CD14-positive monocyte (primary cell): ENCODE measurements at places on chromosomes 12 and 14.

DNA sequence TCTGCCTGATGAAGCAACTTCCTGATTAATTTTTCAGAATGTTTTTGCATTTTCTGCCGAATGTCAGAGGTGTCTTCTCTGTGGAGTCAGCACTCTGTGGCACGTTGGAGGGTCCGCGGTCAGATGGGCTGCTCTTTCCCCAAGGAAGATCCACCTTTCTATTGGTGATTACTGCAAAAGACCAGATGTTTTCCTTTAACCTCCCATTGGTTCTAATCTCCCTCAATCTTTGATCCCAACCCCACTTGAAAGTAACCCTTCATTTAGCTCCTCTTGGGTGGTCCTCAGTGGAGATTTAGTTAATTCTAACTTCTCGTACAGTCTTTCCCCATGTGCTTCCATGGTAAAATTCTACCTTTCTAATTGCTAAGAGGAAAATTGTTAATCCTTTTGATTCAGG, 397.7 kb upstream of the DDHD1 start:
- DNase-seq = no peak

DNA sequence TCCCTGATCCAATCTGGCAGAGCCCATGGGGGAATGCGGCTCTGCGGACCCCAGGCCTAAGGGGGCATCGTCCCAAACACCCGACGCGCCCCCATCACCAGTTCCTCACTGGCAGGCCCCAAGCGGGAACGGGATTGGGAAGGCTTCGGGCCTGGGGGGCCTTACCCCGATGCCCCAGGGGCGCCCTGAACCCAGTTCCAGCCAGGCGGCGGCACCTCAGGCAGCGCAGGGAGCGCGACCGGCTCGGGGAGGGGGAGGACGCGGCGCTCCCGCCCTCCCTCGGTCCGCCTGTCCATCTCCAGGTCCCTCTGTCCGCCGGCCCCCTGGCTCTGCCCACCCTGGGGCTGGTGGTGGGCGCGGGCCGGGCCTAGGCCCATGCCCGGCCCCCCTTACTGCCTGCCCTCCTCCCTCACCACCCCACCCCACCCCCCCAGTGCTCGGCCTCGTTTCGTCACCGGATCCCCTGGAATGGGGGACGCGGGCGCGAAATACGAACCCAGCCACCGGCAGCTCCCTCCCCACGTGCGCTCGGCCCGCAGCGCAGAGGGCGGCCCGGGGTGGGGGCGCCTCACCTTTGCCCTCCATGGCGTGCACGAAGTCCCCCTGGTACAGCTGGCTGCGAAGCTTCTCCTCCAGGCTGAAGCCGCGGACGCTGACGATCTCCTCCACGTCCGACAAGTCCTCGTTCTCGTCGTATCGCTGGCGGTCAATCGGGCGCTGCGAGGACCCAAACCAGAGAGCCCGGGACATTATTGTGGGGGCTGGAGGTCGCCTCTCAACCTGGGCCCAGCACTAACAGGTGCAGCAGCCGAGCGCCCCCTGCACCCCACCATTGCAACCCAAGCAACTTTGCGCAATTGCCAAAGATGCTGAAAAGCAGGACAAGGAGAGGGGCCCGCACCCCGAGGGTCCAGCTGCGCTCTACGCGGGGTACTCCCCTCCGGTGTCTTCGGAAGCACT, 2.3 kb downstream of the KDM2B start:
- no peak for DNase-seq

- no peak for DNase-seq
These were observed 15.3 kb downstream of the EP400 start for GRCh38 chr12:131965073-131965472.

- no peak for DNase-seq
These were observed 28.2 kb downstream of the GALNT16 start for GRCh38 chr14:69288011-69288771.

DNA sequence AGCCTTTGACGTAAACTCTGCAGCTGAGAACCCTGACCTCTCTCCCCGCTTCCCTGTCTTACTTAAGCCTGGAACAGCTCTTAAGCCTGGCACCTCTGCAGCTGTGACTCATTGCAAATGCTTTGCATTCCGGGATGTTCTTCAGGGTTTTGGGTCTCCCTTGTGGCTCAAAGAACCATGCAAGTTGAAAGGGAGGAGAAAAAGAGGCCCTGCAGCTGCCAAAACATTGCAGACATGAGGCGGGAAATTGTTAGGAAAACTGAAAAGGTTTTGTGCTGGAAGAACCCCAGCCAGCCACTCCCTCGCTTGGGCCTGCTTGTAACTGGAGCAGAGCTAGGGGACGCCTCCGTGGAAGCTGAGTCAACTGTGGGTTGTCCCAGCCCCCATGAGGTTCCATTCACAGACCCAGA, 60.2 kb upstream of the FERMT2 start:
- no peak for DNase-seq

- DNase-seq = no peak
These were observed at the start of gene ESRRB for GRCh38 chr14:76375947-76376404. Gene ESRRB (plus strand): TSS chr14:76376137. CDS start chr14:76376402, 265 bp downstream.

- no peak for DNase-seq
These were observed 92.8 kb downstream of the SETD3 start for GRCh38 chr14:99387880-99388279.

DNA sequence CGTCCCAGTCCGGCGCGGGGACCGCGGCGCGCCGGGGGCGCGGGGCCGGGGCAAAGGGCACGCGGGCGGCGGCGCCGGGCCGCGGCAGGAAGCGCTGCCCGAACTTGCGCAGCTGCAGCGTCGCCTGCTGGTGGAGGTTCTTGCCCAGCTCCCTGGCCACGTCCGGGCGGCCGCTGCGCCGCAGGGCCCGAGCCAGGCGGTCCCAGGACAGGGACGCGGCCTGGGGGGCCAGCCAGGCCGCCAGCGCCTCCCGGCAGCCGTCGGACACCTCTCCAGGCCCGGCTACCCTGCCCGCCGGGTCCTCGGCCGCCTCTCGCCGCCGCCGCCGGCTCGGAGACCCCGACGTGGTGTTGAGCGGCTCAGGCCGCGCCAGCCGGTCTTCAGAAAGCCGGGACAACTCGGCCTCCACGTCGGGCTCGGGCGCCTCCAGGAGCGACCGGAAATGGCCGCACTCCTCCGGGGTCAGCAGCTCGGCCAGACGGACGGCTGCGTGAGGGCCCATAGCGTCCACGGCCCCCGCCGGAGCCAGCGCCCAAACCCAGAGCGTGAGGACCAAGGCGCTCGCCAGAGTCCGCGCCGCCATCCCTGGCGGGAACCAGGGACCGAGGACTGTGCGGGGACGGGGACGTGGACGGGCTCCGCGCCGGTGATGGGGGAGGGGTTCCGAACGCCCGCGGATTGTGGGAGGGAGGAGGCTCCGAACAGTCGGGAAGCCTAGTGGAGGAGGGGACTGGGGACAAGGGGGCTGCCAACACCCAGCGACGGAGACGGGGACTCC, 34.0 kb downstream of the FIGNL2 start:
- DNase-seq = peak; percentile 80

DNA sequence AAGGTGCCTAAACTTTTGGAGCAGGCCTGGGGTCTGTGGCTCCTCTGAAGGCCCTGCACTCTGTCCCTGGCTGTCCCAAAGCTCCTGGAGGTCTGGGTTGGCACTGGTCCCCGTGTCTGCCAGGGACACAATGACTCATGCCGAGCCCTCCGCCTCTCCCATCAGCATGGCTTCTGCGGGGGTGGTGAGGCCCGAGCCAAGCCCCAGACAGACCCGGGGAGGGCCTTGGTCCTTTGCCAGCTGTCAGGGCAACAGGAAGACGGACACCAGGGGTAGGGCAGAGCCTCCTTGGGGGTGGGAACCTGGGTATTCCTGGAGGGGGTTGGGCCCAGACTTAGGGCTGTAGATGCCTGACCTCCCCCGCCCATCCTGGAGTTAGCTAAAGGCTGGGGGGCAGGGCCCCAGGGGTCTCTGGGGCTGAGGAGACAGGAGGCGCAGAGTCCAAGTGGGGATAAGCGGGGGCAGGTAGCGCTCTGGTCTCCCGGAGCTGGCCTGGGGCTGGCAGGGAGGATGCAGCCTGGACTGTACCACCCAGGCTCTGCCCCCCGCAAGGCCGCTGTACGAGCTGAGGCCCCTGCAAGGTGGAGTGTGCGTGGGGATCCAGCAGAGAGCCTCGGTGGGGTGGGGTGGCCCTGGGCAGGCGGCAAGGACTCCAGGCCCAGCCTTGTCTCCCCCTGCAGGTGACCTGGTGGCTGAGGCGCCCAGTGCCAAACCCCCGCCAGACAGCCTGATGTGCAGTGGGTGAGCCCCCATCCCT, 16.4 kb upstream of the PUS1 start:
- DNase-seq = no peak

DNA sequence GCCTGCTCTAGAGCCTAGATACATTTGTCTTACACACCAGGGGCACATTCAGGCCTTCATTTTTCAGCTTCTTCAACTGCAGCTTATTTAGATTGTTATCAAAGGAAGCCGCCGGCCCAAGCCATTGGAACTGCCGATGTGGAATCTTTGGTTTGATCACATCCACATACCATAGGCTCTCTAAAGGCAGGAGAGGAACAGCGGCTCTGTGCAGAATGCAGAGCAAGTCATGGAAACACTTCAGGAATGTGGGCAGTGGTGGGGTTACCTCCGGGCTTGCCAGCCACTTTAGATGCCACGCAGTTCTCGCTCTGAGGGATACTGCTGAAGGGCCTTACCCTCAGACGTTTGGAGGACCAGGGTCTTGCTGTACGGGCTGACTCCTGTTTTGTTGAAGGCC, 53.4 kb upstream of the PYGL start:
- DNase-seq = no peak

DNA sequence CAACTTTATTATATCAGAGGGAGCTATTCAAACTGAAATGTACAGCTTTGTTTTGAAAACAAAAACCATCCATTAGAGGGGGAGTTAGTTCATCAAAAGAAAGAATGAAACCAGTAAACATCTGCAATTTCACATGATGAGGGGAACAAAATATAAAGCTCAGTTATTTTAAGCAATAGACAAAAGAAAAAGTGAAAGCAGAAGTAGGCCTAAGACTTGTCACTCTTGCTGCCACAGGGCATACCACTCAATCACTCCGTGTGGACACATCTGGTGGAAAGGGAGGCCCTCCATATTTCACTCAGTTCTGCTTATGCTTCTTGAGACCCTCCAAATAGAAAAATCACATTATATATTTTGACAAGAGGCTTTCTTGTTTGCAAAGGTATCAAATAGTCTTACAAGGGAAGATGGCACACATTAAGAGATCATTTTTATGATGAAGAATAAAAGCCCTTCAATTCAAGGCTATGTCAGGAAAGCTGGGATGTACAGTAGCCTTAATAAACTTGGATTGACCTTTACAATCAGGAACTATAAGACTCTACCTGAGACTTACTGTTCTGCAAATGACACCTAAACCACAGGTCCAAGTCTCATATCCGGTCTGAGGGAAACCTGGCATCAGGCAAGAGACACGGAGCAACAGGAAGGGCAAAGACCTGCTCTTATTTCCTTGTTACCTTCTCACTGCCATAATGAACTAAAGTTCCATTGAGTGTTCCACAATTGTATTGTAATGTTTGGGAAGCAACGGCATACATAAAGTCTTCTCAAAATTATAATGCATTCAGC, 222.5 kb upstream of the GRIP1 start:
- DNase-seq = peak; percentile 5

- no peak for DNase-seq
These were observed 51.9 kb upstream of the NUDT4 start for GRCh38 chr12:93325855-93326254.

DNA sequence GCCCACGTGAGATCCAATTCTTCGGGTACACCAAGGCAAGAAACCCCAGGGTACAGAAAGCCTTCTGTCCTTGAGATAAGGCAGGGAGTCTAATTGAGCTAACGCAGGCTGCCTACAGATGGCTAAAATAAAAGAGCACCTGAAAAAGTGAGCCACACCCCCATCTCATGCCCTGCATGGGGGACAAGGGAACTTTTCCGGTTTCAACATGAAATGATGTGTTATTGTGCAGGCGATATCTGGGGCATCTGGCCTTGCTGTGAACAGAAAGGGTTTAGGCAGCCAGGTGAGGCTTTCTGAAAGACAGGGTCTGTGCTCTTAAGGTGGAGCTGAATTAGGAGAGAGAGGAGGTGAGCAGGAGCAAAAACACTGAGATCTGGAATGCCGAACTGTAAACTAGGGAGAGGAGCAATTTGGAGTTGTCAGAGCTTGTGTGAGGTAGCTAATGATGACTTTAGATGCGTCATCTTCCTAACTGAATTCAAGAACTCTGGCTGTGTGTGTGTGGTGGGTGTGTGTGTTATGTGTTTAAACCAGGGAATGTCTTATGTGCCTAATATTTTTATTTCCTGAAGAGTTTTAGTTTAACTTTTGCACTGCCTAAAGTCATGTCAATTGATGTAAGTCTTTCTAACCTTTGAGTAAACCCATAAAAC, 20.1 kb upstream of the LDHB start:
- no peak for DNase-seq

- no peak for DNase-seq
These were observed 7.6 kb upstream of the TMED10 start for GRCh38 chr14:75184039-75184438.

DNA sequence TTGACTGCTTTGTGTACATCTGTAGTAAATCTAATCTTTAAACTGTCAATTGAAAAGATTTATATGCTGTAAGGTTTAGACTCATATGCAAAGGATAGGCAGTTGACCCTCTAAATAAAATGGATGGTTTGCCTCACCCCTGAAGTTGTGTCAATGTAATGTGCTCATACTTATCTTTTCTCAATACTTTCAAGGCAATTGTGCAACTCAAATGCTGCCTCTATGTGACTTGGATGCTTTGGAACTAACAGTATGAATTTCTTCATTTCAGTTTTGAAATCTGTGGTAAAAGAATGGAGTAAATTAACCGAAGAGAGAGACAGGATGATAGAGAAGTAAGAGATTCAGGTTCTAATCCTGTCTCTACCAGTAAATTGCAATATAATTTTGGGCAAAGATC, 9.7 kb downstream of the PDE6H start:
- DNase-seq = peak; percentile 89

GRCh38 chr14:95756751-95757150, 42.8 kb upstream of the TCL1A start:
- no peak for DNase-seq

GRCh38 chr12:27573972-27574371, 50.0 kb downstream of the PPFIBP1 start:
- DNase-seq = no peak

GRCh38 chr12:93157279-93157678, 220.4 kb upstream of the NUDT4 start:
- DNase-seq = no peak

GRCh38 chr12:108613548-108613947, 15.7 kb upstream of the TMEM119 start:
- DNase-seq = peak; percentile 50

- no peak for DNase-seq
These were observed 5.2 kb downstream of the KRAS start for GRCh38 chr12:25245491-25245890.

DNA sequence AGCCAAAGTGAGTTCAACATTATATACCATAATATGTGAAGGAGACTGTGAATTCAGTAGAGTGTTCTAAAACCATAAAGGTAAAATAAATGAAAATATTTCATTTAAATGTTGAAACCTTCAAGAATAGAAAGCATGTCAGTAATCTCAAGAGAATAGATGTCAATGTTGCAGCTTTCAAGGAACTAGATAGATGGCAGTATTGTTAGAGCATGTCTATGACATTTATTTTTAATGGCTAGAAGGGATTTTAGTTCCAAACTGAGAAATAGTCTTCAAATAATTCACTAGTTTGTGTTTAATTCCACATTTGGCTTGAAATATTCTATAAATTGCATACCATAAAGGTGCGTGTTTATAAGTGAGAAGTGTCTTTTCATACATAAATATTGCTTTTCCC, 326.5 kb downstream of the FLRT2 start:
- no peak for DNase-seq
